Activated CD4-positive, alpha-beta T cell treated with anti-CD3 and anti-CD28 coated beads, Interleukin-2, amount 10 ng/mL, durations not matched to agents 24 days and 14 days (primary cell): ENCODE measurements at places on chromosomes 13 and 19. TPM values are rescaled to one million over a fixed set of nuclear protein-coding genes. Genes with fewer than 3 reads are reported as not detected.

DNA sequence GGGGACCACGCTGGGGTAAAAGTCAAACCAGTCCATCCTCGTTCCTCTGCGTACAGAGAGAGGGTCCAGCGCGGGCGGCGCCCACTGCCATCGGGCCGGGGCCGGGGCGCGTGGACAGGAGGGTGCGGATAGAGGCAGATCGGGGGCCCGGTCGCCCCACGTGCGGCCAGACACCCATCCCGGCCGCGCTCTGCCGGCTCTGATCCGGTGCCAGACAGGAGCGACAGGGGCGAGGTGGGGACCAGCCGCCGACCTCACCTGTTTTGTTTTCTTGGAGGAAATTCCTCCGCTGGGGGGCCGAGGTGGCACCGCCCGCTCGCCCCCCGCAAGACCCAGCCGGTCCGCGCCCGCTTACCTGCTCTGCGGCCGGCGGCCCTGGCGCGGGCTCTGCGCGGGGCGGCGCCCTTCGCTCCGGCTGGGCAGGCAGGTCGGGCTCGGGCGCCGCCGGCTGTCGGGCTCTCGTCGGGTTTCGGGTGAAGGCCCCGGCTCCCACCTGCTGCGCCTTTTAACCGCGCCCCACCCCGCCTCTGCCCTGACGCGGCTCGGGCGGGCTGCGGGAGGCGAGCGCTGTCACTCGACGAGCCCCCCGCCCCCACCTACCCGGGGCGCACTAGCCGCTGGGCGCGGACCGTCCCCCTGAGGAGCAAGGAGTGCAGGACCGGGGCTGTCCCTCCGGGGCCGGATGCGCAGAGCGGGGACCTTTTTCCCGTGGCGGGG is at the start of gene GJB6:
Gene GJB6 (minus strand): TSS at position 481 of the 717 bp plus-strand sequence. CDS start 8,839 bp downstream, outside the sequence.
- H3K4me1 ChIP-seq = peaks cover 7% of the 10 kb centered on the region
- H3K4me3 ChIP-seq = peak within 1 kb of the TSS; percentile 81
- peak; percentile 74 for DNase-seq
- H3K27ac ChIP-seq = peak within 1 kb of the TSS; percentile 39
- H3K27me3 ChIP-seq = peaks cover 50% of the 10 kb centered on the region

DNA sequence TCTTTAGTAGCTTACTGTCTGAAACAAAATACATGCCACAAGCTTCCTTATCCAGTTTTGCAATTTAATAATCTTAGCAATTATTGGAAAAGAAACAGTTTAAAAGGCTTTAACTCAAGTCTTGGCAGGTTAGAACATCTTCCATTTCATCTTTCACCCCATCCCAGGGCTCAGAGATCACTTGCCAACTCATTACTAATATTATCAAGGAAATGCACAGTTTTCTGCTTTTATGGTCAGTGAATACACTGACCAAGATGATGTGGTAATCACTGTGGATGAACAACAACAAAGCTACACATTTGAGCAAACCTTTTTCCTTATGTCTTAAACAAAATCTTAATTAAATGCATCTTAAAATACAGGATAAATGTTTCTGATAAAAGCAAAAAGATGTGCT is 48.0 kb upstream of the ITM2B start:
- peaks cover 8% of the 10 kb centered on the region for H3K27me3 ChIP-seq
- H3K36me3 ChIP-seq = no peaks in the 10 kb centered on the region
- no peak for DNase-seq
- H3K4me1 ChIP-seq = peaks cover 28% of the 10 kb centered on the region
- H3K27ac ChIP-seq = no peak overlapping the region

- peaks cover 4% of the 10 kb centered on the region for H3K27me3 ChIP-seq
- no peaks in the 10 kb centered on the region for H3K4me1 ChIP-seq
- no peak for DNase-seq
- H3K27ac ChIP-seq = no peak overlapping the region
- no peak overlapping the region for H3K4me3 ChIP-seq
Observed at GRCh38 chr13:77860507-77860981, 58.1 kb downstream of the EDNRB start.

- H3K36me3 ChIP-seq = peaks cover 8% of the 10 kb centered on the region
- H3K27ac ChIP-seq = peak overlapping the region; percentile 8
- H3K4me3 ChIP-seq = peak overlapping the region; percentile 61
- DNase-seq = no peak
Observed at GRCh38 chr13:113845723-113846635, 17.9 kb downstream of the GAS6 start.

DNA sequence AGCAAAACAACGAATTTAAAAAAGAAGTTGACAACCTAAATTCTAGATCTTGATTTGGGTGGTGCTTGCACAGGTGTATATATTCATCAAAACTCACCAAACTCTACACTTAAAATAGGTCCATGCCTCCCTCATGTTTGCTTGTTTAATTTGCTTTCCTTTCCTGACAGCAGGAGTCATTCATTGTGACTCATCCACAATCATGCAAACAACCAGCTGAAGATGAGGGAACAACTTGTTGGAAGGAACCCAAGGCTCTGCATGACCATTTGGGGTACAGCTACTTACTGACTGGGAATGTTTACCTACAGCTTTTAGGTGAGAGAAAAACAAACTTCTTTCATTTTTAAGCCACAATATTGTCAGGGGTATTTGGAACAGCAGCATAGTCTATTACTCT is 96.6 kb downstream of the RXFP2 start:
- DNase-seq = no peak
- peaks cover 20% of the 10 kb centered on the region for H3K27me3 ChIP-seq
- H3K36me3 ChIP-seq = no peaks in the 10 kb centered on the region
- no peak overlapping the region for H3K4me3 ChIP-seq

DNA sequence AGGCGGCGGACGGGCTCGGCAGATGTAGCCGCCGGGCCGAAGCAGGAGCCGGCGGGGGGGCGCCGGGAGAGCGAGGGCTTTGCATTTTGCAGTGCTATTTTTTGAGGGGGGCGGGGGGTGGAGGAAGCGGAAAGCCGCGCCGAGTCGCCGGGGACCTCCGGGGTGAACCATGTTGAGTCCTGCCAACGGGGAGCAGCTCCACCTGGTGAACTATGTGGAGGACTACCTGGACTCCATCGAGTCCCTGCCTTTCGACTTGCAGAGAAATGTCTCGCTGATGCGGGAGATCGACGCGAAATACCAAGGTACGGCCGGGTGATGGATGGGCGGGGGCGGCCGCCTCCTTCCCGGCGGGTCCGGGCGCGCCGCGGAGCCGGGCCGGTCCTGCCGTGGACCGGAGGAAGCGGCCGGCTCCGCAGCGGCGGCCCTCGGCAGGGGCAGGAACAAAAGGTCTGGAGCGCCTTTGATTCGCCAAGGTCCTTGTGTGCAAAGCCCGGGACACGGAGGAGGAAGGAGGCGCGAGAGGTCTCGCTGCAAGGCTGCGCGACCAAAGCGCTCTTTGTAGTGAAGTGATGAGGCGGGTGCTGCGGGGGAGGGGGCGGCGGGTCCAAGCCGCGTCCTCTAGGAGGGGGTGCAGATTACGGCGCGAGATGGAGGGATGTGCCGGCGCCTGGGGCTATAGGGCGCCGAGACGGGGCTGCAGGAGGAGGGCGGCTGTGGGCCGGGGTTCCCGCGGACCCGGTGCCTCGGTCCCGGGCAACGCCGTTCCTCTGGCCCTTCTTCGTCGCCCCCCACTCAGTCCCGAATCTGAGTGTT is 689 bp downstream of the ING1 start:
- peaks cover 29% of the 10 kb centered on the region for H3K4me1 ChIP-seq
- H3K27ac ChIP-seq = peak overlapping the region; percentile 95
- peak; percentile 87 for DNase-seq
- H3K4me3 ChIP-seq = peak overlapping the region; percentile 96
- peaks cover 9% of the 10 kb centered on the region for H3K36me3 ChIP-seq
- H3K27me3 ChIP-seq = peaks cover 2% of the 10 kb centered on the region

- H3K4me3 ChIP-seq = no peak overlapping the region
- H3K27ac ChIP-seq = peak overlapping the region; percentile 4
- H3K36me3 ChIP-seq = peaks cover 1% of the 10 kb centered on the region
- H3K4me1 ChIP-seq = peaks cover 22% of the 10 kb centered on the region
- no peaks in the 10 kb centered on the region for H3K27me3 ChIP-seq
- no peak for DNase-seq
Observed at GRCh38 chr19:18487576-18488402, 34.1 kb downstream of the ELL start.

- peak; percentile 16 for DNase-seq
- H3K4me1 ChIP-seq = peaks cover 5% of the 10 kb centered on the region
- H3K4me3 ChIP-seq = no peak overlapping the region
Observed at GRCh38 chr13:97364031-97364430, 69.9 kb upstream of the RAP2A start.

Gene RGL3
- total RNA-seq = not detected in 2 replicates

Gene SLC25A15
- total RNA-seq = 22.8 and 24.2 TPM in 2 replicates

Gene ATP8B3
- 3.6 and 4.2 TPM in 2 replicates for total RNA-seq

Gene SERPINE3
- total RNA-seq = not detected in 2 replicates

Gene ITGBL1
- total RNA-seq = not detected in 2 replicates
